LNCaP clone FGC (cell line): ENCODE measurements at places on chromosomes 6 and 20.

DNA sequence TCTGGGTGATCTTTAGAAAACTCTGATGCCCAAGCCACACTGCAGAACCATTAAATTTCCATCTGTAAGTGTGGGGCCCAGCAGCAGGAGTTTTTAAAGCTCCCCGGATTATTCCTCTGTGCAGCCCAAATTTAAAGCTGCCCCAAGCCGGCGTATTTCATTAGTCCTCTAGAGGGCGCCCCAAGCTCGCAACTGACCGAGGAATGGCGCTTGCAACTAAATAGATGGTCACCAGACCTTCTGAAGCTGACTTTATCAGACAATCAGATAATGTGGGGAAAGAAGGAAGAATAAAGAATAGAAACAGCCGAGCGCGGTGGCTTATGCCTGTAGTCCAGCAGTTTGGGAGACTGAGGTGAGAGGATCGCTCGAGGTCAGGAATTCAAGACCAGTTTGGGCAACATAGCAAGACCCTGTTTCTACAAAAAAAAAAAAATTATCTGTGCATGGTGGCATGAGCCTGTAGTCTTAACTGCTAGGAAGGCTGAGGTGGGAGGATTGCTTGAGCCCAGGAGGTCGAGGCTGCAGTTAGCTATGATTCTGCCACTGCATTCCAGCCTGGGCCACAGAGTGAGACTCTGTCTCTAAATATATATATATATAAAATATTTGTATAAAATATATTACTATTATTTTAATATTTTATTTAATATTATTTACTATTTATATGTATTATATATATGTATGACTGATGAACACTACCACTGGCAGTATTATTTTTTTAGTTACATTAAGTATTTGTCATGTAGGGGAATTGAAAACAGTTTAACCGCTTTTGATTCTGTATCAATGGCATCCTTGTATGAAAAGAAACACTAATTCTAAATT lies 56.0 kb downstream of the OTOR start:
- no peak for DNase-seq

DNA sequence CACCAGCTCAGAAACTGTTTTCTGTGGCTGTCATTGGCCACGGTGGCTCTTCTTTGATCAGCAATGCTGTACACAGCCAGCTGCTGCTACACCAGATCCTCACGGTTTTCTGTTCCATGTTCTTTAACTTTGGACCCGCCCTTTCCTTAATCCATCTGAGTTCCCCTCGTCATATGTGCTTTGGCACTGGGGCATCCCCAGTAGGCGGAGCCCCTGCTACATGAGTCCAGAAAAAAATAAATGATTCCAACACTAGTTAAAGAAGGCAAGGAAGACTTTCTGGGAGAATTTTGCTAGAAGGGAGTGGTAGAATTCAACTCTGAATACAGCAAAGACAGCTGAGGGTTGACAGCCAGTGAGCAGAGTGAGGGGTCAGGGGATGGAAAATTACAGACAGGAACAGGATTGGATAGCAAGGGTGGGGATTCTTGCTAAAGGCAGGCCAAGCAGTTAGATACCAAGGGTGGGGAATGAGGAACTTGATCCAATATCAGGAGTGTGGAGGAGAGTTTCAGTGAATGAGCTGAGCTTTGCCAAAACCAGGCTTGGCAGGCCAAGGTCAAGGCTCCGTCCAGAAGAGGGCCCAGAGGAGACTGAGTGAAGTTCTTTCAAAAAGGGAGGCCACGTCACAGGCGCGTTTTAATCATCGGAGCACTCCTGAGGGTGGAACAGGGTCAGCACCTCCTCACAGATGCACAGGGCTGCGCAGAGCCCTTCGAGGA lies 391.8 kb downstream of the CDH4 start:
- no peak for DNase-seq

DNA sequence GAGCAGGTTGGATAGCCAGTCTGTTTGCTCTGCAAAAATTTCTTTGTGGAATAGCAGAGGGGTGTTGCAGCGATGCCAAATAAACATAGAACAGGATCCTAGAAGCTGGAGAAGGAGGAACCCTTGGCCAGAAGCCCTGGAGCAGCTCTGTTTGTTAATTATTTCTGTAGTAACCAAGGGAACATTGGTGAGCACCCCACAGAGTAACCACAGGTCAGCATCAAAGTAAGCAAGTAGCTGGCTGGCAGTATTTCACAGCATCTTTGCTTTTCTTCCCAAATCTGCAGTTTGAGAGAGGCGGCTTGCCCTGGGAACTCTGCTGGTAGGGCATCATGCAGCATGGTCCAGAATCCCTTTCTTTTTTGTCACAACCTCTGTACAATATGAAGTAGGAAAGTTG lies 12.7 kb upstream of the APMAP start:
- peak; percentile 64 for DNase-seq

- DNase-seq = no peak
Measured at GRCh38 chr6:113823916-113824315, 33.2 kb upstream of the MARCKS start.

DNA sequence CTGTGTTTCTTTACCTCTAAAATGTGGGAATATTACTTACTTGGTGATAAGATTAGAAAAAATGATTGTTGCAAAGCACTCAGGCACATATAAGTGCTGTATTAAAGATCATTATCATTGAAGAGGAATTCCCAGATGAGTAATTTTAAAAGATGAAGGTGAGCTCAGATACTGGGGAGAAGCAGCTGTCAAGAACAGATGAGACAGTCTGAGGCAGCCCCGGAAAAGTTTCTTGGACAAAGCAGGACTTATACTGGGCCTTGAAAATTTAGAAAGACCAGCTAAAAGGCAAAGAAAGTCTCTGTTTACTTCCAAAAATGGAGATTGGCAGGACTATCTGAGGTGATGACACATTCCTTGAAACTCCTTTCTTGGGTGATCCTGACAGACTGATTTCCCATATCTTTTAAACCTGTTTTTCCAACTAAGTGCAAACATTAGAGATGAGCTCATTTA lies 93.8 kb upstream of the MARCKS start:
- DNase-seq = peak; percentile 17

DNA sequence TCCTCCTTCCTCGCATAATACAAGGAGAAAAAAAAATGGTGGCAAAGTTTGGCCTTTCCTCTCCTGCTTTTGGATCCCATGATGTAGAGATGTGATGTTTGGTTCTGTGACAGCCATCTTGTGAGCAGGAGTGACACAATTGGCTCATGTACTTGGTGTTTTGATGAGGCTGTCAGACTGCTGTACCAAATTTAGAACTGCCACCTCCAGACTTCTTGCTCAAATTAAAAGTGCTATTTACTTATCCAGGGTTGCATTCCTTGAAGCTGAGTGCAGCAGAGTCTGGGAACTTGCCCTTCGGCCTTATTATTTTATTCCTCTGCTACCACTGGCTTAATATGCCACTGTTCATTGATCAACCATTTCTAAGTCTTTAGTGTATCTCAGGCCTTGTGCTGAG lies 21.9 kb downstream of the BCAS1 start:
- no peak for DNase-seq

- peak; percentile 92 for DNase-seq
Measured at GRCh38 chr6:3380344-3381232, 76.3 kb downstream of the SLC22A23 start.

DNA sequence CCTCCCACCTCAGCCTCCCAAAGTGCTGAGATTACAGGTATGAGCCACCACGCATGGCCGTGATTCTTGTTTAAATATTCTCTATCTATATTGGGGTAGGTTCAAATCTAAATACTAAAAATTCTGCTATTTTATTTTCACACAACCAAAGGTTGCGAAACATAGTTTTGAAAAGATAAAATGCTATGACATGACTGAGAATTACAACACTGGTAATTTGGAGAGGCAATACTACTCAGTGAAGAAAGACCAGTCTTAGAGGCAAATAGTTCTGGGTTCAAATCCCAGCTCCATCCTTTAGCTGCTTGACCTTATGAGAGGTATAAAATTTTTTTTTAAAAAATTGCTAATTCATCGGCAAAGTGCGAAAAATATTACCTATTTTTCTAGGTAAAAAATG lies 137.0 kb upstream of the PREP start:
- DNase-seq = no peak

DNA sequence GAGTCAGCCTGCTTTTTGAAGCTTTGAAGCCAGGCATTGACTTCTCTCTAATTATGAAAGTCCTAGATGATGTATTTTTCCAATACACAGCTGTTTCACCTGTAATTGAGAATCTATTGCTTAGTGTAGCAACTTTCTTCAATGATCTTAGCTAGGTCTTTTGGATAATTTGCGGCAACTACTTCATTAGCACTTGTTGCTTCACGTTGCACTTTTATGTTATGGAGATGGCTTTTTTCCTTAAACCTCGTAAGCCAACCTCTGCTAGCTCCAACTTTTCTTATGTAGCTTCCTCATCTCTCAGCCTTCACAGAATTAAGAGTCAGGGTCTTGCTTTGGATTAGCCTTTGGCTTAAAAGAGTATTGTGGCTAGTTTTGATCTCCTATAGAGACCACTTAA lies 44.8 kb downstream of the PHIP start:
- no peak for DNase-seq

- DNase-seq = no peak
Measured at GRCh38 chr20:49283176-49283702, 5.4 kb upstream of the ZNFX1 start.

DNA sequence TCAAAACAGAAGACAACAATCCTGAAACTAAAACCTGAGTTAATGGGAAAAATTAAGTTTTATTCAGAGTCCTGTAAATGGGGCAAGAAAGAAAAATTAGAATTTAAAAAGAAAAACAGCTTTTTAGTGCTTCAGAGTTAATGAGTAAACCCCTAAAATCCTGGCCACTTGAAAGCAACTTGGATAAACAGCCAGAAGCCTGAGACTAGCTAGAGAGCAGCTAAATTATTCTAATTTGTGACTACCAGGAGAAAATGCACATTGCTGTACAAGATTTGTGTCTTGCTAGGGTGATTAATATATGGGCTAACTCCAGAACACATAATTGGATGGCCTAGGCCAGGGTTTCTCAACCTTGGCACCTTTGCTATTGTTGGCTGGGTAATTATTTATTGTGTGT lies 62.4 kb upstream of the ARG1 start:
- DNase-seq = no peak

DNA sequence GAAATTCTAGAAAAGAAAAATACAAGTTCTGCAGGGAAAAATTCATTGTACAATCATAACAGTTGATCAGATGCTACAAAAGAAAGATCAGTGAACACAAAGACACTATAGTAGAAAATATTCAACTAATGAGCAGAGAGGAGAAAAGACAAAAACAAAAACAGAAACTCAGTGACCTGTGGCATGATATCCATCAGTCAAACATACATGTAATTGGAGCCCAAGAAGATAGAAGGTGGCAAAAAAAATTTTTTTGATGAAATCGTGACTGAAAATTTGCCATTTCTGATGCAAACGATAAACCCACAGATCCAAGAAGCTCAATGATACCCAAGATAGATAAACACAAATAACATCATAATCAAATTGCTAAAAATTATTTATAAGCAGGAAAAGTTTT lies 13.1 kb upstream of the FOXQ1 start:
- DNase-seq = no peak

DNA sequence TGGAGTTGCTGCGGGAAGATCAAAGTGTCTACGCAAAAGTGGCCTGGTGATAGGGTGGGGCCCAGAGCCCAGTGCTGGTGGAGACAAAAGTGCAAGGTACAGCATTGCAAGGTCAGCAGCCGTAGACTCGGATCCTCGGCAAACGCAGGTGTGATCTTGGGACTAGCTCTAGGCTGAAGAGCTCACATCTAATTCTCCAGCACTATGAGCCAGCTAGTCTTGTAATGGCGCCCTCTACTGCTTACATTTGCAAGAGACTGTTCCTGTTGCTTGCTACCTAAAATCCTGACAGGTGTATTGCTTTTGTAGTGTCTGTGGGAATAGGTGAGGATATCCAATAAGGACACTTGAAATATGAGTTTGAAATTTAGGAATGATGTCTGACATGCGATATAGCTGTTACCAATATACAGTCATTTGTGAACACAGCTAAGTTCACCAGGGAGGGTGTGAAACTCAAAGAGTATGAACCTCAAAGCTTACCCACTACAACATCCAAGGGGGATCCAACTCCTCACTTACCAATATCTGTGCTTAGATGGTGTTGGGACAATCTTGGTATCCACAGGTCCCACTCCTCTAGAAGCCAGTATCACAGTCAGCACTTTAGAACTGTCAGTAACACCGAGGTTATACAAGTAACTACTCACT lies 58.4 kb downstream of the PDE7B start:
- peak; percentile 53 for DNase-seq

- no peak for DNase-seq
Measured at GRCh38 chr20:59214606-59215547, 51.3 kb downstream of the ZNF831 start.

- no peak for DNase-seq
Measured at GRCh38 chr6:3596766-3597165, 139.9 kb upstream of the SLC22A23 start.

- DNase-seq = peak; percentile 64
Measured at GRCh38 chr20:13111249-13111911, 102.6 kb downstream of the SPTLC3 start.

DNA sequence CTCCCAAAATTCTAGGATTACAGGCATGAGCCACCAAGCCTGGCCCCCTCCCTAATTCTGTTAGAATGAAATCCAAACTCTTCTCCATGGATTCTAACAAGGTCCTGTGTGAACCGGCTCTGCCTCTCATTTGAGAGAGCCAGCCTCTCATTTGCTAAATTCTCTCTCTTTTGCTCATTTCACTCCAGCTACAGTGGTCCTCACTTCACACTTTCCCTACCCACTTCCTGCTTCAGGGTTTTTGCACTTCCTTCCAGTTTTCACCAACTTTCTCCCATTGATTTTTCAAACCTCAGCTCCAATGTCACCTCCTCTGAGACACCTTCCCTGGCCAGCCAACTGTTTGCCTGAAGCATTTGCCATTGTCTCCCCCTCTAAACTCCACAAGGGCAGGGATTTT lies 5.1 kb downstream of the COX4I2 start:
- DNase-seq = no peak

DNA sequence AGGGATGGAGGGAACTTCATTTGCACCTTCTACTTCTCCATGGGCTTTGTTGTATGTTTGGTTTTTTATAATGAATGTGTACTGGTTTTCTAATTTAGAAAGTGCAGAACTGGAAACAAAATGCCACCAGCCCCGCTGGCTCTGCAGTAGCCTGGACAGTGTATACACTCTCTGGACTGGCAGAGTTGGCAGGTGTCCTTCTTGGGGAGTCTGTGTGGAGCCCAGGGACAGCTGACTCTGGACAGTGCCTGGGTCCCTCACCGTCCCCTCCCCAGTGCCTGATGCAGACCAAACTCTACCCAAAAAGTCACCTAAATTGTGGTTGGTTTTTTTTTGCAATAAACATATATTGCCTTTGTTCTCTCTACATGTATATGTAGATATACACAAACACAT lies 91.0 kb downstream of the SLC2A10 start:
- no peak for DNase-seq

DNA sequence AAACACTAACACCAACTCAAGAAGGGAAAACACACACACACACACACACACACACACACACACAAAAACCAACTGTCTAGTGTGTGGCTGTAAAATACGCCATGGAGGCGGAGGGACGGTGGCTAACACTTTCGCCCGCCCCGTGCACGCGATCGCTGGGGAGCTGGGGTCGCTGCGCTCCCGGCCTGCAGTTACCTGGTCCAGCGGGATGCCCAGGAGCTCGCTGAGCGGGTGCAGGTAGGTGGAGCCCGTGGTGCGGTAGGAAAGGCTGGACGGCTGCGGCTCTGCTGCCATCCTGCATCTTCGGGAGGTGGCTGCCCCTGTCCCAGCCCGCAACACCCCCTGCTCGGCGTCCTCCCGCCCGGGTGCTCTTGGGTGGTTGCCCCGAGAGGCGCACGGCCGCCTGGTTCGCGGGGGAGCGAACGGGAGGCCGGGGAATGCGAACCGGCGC lies 303 bp downstream of the MBOAT1 start:
- no peak for DNase-seq

GRCh38 chr6:15995493-15995892 lies 133.4 kb upstream of the MYLIP start:
- no peak for DNase-seq
